Endothelial cell of umbilical vein (primary cell): ENCODE measurements at places on chromosomes 3 and 15. TPM values are rescaled to one million over a fixed set of nuclear protein-coding genes. Genes with fewer than 3 reads are reported as not detected.

DNA sequence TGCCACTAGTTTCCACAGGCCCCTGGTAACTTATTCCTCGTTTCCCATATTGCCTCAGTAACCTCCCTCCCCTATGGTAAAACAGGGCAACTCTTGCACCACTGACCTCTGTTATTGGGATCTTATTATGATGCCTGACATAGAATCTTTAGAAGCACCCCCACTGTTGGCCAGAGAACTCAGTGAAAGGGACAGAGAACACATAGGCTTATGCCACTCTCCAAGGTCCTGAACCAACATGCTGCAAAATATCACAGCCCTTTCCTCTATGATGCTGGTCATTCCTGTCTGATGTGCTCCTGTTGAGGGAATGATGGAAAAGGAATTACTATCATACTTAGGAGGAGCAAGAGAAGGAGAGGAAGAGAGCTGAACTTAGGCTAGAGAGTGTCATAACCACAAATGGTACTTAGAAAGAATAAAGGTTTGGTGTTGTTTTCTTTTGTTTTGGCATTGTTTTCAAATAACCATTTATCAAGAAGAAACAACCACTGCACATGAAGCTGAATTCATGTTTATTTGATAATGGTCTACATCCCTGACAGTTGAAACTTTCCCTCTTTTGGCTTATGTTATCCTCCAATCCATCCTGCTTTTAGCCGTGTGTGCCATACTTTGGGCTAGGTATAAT lies 330.2 kb downstream of the EPHB1 start:
- DNase-seq = peak; percentile 1

DNA sequence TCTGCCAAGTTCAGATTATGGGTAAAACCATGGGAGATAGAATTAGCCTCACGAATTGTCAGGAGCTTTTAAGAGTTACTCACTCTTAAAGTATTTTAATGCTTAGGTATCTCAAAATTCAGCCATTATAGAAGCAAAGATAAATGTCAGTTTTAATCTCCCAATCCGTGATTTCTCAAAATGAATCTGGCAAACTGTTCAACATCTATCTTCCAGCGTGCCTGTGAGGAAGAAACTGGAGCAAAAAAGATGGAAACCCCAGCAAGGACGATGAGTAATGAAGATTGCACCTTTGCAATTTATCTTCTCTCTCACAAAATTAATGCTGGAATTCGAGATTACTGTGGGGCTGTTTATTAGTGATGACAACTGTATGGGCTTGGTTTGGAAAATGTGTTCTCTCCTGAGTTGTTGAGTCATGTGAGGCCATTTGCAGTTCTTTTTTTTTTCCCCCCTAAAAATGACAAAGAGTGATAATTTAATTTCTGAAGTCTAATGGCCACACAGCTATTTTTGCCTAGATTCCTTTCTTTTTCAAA lies 70.5 kb downstream of the PYDC2 start:
- DNase-seq = no peak

DNA sequence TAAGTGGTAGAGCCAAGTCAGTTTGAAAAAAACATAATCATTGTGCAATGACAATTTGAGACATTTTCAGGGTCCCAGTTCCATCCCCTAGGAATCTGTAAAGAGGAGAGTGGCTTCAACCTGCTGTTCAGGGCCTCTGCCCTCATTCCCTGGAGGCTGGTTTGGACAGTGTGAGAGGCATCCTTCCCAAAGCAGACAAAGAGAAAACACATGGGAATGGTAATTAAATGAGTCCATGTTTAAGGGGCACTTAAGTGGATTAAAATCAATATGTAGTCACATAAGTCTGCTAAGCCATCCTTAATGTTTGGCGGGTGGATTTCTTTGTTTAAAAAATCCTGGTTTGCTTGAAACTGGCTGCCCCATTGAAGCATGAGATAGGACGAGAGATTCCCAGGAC lies 146.3 kb upstream of the CTDSPL start:
- no peak for DNase-seq

- DNase-seq = no peak
Observed at GRCh38 chr15:69509131-69509530, 56.5 kb downstream of the RPLP1 start.

HAPLN3 gene
- 130 and 131 TPM in 2 replicates for polyA plus RNA-seq

DNA sequence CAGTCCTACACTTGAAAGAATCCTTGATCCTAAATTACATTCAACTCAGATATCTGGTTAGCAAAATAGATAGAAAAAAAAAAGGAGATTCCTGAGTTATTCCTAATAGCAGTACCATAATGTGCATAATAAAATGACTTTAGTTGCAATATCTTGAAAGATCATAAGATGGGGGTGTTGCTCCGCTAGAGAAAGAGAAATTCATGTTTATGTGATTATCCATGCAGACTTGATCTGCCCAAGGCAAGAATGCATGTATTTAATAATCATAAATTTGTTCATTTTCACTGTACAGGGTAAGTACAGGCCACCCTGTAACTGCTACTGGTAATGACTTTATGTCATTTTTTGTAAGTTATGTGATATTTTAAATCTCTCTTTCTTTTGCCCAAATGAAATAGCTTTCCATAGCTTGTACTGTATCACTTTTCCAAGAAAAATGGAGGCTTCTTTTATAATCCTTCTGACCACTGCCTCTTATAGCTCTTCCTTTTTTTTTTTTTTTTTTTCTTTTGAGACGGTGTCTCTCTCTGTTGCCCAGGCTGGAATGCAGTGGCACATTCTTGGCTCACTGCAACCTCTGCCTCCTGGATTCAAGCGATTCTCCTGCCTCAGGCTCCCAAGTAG lies 84.6 kb downstream of the HCN4 start:
- DNase-seq = peak; percentile 35

ZBTB38 gene
- 25.5 and 31.1 TPM in 2 replicates for polyA plus RNA-seq

CACNA1D gene
- polyA plus RNA-seq = 0.06 and 0.22 TPM in 2 replicates

DNA sequence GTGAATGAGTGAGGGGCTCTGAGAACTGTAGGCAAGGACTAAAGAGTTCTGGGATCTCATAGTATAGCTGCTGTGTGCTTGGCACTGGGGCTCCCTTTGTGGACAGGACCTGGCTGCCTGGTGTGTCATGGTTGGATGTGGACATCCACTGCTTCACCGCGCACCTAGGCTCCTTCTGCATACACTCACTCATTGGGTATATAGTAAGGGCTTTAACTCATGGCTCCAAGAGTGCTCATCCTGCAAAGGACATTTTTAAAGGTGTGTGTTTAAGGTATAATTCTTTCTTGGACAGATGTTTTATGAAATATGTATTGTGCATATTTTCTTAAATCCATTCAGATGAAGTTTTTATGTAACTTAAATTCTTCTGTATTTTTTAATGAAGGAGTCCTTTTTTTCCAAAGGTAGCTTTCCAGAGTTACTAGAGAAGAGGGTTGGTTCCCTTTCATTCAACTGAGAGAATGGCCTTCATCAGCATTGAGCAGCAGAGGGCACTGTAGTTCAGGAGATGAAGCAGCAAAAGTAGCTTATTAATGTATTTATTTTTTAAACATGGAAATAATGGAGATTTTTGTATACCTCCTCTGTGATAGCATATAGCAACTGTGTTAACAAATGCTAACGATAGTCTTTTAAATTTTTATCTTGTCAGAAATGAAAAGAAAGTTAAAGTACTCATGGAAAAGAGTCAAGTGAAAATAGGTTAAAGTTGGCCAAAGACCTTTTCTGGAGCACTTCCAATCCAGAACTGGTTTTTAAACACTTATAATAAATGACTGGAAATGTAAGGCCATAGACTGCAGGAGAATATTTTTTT lies 25.2 kb downstream of the OXNAD1 start:
- DNase-seq = peak; percentile 70

- no peak for DNase-seq
Observed at GRCh38 chr15:79442911-79443310, 10.8 kb downstream of the MINAR1 start.

GRCh38 chr15:45201869-45202268 lies 14.1 kb upstream of the SHF start:
- DNase-seq = no peak

HRG gene
- not detected in 2 replicates for polyA plus RNA-seq

PLAAT1 gene
- polyA plus RNA-seq = 0.54 and 0.58 TPM in 2 replicates

GRCh38 chr3:149314807-149315578 lies 18.4 kb downstream of the TM4SF18 start:
- DNase-seq = peak; percentile 60

- DNase-seq = no peak
Observed at GRCh38 chr3:8665407-8665896, 20.9 kb upstream of the SSUH2 start.

GRCh38 chr3:150582620-150583019 lies 20.5 kb upstream of the SELENOT start:
- DNase-seq = no peak

GRCh38 chr3:13705051-13705450 lies 156.1 kb downstream of the FBLN2 start:
- no peak for DNase-seq

- no peak for DNase-seq
Observed at GRCh38 chr3:124200407-124200806, 208.5 kb upstream of the ROPN1 start.

DNA sequence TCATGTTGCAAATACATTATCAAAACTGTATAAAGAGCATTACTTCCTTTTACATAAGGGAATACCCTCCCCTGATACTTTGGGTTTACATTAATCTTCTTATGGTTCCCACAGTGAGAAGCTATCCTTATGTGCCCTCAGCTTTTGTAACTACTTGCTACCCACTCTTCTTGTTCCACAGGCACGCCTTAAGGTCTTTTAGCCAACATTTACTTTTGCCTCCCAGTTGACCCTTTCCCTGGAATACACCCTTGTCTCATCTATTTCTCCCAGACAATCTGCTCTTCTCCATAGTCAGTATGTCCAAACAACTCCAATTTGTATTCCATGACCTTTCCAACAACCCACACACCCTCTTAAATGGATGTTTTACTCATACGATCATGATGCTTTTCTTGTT lies 116.8 kb upstream of the COL8A1 start:
- no peak for DNase-seq

DNA sequence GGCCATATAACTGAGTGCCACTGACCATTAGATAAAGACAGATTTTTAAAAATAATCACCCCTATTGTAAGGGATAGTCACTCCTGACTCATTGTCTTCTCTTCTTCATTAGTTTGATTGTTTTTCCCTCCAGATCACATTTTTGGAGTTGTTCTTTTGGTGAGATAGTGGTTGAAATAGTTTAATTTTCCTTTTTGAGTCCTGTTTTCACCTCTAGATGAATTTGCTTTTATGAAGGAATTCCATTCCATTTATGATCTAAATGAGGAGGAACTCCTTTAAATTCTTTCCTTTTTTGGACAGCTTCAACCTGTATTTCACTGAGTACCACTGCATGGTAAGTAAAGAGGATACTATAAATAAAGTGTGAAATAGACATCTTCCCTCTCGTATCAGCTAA lies 112.4 kb downstream of the GREM1 start:
- no peak for DNase-seq

DNA sequence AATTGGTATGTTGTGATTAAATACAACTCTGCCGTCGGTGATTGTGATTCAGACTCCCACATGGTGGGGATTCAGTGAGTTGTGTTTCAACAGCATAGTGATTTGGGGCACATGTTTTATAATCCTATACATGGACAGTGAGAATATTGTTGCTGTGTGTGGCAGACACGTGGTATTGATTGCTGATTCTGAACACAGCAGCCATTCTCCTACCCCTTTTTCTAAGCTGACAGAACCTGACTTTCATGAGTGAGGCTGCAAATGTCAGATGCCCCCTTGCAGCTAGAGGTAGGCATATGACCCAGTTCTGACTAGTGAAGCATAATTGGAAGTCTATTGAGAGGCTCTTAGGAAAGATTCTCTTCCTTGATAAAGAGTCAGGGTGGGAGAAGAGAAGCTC lies 155.0 kb upstream of the STRIT1 start:
- no peak for DNase-seq
